Stimulated activated CD4-positive, alpha-beta T cell treated with anti-CD3 and anti-CD28 coated beads, Interleukin-15, amount 100 ng/mL, for 1 hour (primary cell): ENCODE measurements at places on chromosomes 16 and 17.

DNA sequence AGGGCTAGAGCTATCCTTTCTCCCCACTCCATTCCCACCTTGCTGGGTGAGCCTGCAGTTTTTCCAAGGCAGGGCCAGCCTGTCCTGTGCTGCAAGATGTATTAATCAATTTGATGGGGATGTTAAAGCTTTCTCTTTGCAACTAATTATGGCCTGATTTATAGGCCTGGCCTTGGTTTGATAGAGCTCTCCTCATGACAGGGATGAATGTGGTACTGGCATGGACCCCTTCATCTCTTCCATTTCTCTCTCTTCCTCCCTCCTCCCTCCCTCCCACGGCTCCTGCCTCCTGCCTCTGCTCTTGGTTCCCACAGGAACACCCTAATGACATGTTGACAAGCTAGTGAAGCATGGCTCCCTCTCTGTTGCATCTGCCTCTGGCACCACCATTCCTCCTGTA is 47.2 kb upstream of the SKAP1 start:
- no peak for DNase-seq

DNA sequence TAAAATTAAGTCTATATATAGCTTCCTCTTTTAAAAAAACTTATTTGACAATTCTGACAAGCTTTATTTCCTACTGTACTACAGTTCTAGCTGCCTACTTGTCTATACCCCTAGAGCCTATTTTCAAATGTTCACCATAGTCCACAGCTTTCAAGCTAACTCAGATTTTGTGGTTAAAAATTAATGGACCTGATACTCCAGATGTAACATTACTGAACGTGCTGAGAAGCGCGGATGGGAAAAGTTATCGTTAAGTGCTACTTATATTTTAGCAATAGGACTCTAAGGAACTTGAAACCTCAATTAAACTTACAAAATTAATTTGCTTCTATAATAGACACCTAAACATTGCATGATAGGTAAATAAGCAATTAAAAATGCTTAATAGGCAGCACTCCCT is 31.2 kb downstream of the GNA13 start:
- DNase-seq, result no peak

- no peak for DNase-seq
Measured at GRCh38 chr16:49578435-49579024, 204.9 kb downstream of the C16orf78 start.

GRCh38 chr16:2437032-2437790 is 8.0 kb downstream of the CCNF start:
- no peak for DNase-seq

DNA sequence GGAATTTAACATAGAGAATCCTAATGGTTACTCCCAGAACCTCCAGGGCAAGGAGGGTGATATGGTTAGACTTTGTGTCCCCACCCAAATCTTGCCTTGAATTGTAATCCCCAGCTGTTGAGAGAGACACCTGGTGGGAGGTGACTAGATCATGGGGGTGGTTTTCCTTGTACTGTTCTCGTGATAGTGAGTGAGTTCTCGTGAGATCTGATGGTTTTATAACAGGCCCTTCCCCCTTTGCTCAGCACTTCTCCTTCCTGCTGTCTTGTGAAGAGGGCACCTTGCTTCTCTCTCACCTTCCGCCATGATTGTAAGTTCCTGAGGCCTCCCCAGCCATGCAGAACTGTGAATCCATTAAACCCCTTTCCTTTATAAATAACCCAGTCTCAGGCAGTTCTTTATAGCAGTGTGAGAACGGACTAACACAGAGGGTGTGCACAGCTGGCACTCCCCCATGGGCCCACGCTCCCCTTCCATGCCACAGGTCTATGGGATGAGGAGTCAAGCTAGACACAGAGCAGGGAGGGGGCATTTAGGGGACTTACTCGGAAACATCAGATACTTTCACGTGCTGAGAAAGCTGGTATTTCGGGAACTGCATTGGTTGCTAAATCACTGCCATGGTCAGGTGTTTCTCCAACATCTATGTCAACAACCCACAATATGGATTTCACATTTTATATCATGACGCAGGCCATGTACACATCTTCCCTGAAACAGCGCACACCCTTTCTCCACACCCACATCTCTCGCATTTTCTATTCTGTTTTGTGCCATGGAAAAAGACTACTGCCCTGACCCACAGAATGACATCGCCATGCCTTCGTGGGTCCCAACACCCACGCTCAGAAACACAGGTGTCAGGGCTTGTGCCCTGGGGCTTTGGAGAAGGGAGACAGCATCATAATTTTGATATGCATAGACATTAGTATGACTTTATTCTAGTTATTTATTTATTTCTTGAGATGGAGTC is 199.1 kb upstream of the GSE1 start:
- no peak for DNase-seq

DNA sequence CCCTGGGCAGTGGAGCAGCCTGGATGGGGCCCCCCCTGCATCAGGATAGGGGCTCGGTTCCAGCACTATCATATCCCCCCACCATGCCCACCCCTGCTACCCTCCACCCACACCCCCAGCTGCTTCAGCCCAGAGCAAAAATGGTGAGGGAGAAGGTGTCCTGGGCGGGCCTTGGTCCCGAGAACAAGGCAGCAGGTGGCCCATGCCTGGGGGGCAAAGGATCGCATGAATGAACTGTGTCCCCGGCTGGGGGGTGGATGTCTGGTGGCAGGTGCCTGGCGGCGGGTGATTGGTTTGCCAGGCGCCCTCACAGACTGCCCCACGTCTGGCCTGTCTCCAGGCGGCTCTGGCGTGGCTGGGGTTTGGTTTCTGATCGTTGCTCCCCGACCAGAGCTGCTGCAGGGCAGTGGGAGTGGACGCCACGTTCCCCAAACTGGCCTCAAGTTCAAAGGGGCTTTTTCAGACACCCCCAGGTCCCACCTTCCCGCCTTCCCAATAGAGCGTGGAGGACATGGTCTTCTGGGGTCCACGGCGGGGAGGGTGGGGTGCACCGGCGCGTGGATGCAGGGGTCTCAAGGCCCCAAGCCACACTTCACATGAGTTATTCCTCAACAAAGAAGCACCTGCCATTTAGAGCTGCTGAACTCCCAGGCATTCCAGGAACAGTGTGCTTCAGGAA is 12.6 kb downstream of the UTS2R start:
- no peak for DNase-seq
